ENCODE measurements at places on chromosomes 6 and 20.

DNA sequence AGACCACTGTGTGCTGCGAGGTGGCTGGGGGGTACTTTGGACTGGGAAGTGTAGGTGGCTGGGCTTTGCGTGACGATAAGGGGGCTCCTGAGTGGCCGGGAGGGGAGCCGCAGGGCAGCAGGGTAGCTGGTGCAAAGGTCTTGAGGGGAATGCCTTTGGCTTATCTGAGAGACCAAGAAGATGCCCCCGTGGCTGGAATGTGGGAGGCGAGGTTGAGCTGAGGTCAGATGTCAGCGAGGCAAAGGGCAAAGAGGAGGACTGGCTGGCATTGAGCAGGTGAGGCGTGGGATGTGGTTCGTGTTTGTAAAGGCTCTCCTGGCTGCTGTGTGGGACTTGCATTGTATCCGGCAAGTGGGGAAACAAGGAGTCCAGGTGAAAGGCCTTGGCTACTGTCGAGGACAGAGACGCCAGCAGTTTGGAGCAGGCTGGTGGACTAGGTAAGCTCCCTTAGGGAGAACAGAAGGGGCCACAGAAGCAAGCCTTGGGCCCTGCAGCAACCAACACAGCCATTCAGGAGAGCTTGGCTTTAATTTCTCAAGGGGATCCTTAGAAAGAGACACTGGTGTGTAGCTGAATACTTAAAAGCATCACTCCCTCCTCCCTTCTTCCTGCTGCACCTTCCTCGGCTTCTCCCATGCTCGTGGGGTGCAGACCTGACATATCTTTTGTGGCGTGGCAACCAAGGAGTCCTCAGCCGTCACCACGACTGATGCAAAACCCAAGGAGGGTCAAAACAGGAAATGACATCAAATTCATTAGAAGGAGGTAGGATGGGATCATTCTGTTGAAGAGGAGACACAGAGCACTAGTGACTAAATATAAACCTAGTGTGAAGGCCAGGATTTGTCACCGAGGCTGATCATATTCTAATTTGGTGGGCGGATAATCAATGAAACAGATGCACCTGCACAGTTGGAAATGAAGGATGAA lies 53.5 kb upstream of the ERVFRD-1 start:
- no peak for DNase-seq

DNA sequence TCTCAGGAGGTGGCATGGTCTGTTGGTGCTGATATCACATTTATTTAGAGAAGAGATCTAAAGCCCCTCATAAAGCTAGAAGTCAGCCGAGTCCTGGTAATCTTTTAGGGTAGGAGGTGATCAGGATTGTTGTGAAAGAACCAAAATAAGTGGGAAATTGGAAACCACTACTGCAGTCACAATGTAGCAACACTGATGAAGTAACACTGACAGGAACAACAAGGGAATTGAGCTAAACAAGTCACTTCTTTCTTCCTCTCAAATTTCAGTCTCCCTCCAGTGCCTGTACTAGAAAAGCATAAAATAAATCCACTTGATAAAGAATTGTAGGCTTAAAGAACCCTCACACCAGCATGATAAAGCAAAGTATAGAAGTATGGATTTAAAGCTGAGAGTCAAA lies 1509.0 kb downstream of the GRIK2 start:
- no peak for DNase-seq

GRCh38 chr6:34553750-34554149 lies 2.4 kb downstream of the SPDEF start:
- DNase-seq = no peak

GRCh38 chr6:148898376-148899014 lies 151.7 kb downstream of the UST start:
- DNase-seq = no peak

DNA sequence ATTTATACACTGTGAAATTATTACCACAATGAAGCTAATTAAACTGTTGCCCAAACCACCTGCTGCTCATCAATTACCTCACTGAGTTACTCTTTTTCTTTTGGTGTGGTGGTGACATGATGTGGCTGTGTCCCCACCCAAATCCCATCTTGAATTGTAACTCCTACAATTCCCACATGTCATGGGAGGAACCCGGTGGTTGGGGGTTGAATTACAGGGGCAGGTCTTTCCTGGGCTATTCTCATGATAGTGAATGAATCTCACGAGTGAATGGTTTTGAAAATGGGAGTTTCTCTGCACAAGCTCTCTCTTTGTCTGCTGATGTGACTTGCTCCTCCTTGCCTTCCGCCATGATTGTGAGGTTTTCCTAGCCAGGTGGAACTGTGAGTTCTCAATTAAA lies 145.0 kb downstream of the LRRC1 start:
- no peak for DNase-seq

Measured in neural crest cell (in vitro differentiated cells).